ENCODE measurements at places on chromosomes 12 and 14.

DNA sequence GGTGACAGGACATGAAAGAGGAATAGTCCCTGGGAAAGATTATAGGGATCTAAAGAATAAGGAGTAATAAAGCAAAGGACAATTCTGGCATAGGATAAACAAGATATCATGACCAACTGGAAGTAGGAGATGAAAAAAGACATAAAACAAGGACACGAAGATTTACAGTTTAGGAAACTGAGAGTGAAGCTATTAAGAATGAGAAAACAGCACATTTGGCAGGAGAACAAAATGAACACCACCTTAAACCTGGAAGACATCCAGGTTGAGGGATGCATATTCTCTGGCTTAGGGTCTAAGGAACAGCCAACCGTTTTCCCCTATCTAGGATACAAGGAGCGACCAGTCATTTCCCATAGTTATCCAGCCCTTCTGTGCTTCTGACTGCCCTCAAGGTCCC is 1.9 kb downstream of the TRIP11 start:
- DNase-seq: no peak

DNA sequence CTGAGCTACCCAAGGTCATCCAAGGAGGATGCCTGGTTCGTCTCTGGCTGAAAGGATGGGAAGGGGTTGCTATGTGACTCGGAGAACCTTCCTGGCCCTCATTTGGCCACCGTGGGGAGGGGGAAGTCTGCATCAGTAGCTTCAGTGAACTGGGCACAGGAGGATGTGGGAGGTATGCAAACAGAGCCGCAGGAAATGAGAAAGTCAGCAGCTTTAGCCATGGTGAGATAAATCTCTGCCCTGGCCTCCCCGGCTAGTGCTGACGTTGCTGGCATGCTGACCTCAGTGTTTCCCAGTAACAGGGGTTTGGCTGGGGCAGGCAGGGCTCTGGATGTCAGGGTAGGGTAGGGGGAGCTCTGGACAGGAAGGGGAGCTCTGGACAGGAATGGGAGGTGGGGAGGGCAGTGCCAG is 2.3 kb upstream of the CEBPE start:
- peak; percentile 36 for DNase-seq

- peak; percentile 76 for DNase-seq
These were observed 25.9 kb upstream of the LGALS3 start for GRCh38 chr14:55103005-55103640.

DNA sequence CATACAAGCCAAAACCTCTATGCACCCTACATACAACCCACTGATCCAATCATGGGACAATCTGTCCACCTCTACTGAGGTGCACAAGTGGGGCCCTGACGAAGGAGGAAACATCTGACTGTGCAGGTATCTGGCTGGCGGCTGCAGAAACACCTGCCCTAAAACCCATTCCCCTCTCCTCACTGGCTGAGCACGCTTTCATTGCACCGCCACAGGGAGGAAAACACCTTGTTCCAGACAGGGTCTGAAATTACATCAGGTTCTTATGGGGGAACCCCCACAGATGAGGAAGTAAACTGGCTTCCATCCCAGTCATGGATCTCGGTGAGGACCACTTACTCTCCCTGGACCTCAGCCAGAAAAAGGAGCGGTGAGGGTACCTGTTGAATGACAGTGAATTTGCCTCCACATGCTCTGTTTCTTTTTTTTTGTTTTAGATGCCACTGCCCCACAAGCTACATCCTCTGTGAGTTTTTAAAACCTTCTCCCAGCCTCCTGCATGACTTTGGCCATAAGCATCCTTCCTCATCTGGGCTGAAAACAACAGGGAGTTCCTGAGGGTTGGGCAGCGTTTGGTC is 23.8 kb upstream of the DGLUCY start:
- DNase-seq: no peak

DNA sequence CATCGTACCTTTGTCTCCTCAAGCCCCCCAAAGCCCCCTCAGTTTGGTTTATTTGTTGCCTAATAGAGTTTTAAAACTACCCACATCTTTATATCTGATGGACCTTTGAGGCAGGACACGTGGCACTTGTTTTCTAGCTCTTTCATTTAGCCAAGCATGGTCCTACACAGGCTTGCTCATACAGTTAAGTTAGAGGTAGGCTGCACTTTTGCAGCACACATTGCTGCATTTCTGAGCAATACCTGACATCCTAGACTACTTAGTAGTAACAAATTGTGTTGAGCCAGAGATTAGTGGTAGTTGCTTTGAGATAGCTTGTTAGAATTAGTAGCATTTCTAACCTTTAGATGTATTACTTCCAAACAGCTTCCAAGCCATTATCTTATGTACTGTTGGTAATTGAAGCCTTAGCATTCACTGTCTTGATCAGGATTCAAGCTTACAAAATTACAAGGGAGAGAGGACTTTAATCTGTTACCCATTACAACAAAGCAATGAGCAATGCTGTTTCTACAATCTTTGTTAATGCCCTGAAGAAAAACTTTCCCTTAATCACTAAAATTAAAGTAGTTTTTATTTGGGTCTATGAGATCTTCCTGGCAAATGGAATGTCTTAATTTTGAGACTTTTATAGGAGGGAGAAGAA is 96.6 kb downstream of the WNK1 start:
- DNase-seq: no peak

- no peak for DNase-seq
These were observed 81.0 kb upstream of the PLEKHG7 start for GRCh38 chr12:92621833-92622232.

DNA sequence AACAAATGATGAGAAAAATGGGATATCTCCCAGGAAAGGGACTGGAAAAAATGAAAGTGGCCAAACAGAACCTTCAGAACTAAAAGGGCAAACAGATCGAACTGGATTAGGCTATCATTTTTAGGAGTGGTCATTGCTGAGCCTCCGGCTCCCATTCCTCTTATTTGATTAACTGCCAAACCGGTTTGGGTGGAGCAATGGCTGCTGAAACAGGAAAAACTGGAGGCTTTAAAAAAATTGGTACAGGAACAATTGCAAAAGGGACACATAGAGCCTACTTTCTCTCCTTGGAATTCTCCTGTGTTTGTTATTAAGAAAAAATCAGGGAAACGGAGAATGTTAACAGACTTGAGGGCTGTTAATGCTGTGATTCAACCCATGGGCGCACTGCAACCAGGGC is 49.7 kb downstream of the TNFAIP2 start:
- no peak for DNase-seq

GRCh38 chr14:38199076-38199475 is 8.6 kb upstream of the SSTR1 start:
- DNase-seq: no peak

- no peak for DNase-seq
These were observed 22.3 kb downstream of the MSRB3 start for GRCh38 chr12:65300679-65301349.
